ENCODE measurements at places on chromosomes 11 and 22. TPM values are rescaled to one million over a fixed set of nuclear protein-coding genes. Genes with fewer than 3 reads are reported as not detected.

Gene C11orf52
- total RNA-seq, result 0.13 TPM

Gene SLC22A8
- total RNA-seq, result not detected

Gene TRPM5
- not detected for total RNA-seq

Gene CDCA5
- total RNA-seq, result 3.9 TPM

Gene TRIOBP
- total RNA-seq, result 95.9 TPM

Gene SLC15A3
- total RNA-seq, result 5.3 TPM

Gene JHY
- 0.39 TPM for total RNA-seq

Gene MAJIN
- total RNA-seq, result not detected

Gene KCNJ11
- 0.64 TPM for total RNA-seq

Gene PATE4
- total RNA-seq, result not detected

Gene MB
- total RNA-seq, result not detected

Gene BDNF
- total RNA-seq, result under 0.01 TPM

Gene IL17REL
- not detected for total RNA-seq

Gene MIOX
- total RNA-seq, result 0.13 TPM

GRCh38 chr11:12284316-12285050 is 92.9 kb upstream of the PARVA start:
- DNase-seq, result no peak

DNA sequence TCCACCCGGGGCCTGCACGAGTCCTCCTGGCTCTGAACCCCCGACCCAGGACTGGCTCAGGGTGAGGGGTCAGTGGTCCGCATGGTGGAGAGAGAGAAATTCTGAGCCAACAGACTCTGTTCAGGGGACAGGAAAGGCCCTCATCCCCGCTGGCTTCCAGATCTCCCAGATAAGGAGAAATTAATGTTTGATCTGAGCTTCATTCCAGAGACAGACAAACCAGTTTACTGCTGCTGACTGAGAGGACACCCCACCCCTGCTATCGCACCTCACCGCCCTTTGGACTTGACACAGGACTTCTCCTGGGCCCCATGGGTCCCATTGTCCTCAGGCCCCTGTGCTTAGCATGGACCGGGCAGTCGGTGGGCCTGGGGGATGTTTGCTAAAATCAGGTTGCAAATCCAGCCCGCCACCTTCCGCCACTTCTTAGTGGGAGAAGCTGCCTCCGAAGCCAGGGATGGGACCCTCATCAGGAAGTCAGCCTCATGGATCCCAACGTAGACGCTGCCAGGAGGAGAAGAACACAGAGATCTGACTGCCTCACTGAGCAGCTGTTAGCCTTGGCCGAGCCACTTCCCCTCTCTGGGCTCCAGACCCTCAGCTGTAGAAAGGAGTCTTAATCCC is 11.2 kb upstream of the UPK3A start:
- no peak for DNase-seq

GRCh38 chr11:65016705-65017104 is 2.7 kb downstream of the ARL2 start:
- DNase-seq, result no peak

- DNase-seq, result no peak
Measured at GRCh38 chr11:116180806-116181600, 591.8 kb downstream of the BUD13 start.

GRCh38 chr11:46916286-46917108 is 1.9 kb downstream of the LRP4 start:
- DNase-seq, result no peak

DNA sequence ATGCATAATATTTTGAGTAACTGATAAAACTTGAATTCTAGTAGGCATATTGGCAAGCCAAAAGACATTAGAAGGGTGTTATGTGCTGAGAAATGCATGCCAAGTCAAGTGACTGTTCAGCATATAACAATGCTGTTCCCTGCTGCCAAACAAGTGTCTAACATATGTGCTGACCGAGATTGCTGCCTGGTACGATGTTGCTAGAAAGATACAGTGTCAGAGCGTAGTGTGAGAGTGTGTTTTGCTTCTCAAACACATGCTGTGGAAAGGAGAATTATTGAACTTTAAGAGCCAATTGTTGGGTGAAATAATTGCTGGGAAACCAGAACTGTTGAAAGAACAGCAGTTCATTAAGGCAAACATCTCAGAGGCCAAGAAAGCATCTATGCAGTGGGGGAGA is 71.3 kb upstream of the GRIA4 start:
- no peak for DNase-seq

- no peak for DNase-seq
Measured at GRCh38 chr11:29336727-29337575, 679.9 kb downstream of the KCNA4 start.

DNA sequence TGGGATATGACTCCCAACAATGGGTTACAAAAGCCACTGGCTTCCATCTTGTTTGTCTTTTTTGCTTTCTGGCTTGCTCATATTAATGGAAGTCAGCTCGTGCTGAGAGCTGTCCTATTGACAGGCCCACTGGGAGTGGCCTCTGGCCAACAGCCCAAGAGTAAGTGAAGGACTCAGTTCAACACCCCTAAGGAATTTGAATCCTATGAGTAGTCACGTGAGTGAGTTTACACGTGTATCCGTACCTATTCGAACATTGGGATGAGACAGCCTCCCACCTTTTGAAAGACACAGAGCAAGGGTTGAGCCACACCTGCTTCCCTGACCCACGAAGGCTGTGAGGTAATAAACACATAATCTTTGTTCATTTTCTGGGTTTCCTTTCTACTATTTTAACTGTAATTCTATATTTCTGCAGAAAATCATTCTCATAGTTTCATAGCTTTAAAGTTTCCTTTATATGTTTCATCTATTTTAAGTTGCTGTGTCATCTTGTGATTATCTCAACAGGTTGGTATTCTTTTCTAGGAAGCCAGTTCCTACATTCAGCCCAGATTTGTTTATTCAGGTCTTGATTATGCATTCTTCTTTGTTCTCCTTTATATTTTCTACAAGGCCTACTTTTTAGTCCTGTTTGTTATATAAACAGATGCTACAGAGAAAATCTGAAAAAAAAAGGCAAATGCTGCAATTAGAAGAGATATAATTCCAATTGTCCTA is 802.3 kb downstream of the CNTN5 start:
- DNase-seq, result no peak

- DNase-seq, result no peak
Measured at GRCh38 chr11:113564527-113565130, 89.4 kb upstream of the DRD2 start.

GRCh38 chr22:42642806-42643633 is 2.6 kb upstream of the ATP5MGL start:
- no peak for DNase-seq

DNA sequence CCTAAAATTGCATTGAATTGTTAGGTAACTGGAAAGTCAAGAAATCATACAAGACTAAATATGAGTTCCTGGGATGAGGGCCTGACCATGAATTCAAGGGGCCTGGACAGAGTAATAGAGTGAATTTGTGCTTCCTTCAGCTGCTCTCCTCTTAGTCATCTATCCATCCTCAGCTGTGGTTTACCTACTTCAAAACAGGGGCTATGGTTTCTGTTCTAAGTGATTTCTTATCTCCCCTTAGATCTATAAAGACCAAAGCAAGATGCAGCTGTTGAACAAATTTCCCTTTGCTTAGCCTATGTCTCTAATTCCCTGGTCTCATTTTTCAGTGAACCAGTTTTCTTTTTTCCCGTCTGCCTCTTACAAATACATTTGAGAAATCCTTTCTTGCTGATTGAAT is 428.5 kb downstream of the FAM181B start:
- no peak for DNase-seq

GRCh38 chr11:134572741-134573675 is 161.0 kb upstream of the B3GAT1 start:
- no peak for DNase-seq

DNA sequence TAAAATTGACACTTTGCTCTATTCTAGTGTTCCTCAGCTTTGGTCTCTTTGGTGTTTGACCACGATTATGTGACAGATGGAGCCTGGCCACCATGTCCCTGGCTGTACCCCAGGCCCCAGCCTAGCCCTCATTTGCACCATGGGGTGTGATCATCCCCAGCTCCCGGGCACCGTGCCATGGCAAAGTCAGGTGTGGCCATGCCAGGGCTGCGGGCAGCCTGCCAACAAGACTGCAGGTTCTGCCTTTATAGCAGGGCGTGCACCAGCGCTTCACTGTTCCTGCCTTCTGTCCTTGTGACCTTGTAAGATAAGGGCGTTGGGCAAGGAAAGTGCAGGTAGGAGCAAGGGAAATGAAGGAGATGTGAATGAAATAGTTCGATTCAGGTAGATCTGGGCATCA is 22.4 kb upstream of the APOBEC3A start:
- DNase-seq, result no peak

GRCh38 chr11:20011307-20011951 is 148.8 kb downstream of the DBX1 start:
- DNase-seq, result no peak

GRCh38 chr11:95542868-95543551 is 246.6 kb downstream of the FAM76B start:
- no peak for DNase-seq

DNA sequence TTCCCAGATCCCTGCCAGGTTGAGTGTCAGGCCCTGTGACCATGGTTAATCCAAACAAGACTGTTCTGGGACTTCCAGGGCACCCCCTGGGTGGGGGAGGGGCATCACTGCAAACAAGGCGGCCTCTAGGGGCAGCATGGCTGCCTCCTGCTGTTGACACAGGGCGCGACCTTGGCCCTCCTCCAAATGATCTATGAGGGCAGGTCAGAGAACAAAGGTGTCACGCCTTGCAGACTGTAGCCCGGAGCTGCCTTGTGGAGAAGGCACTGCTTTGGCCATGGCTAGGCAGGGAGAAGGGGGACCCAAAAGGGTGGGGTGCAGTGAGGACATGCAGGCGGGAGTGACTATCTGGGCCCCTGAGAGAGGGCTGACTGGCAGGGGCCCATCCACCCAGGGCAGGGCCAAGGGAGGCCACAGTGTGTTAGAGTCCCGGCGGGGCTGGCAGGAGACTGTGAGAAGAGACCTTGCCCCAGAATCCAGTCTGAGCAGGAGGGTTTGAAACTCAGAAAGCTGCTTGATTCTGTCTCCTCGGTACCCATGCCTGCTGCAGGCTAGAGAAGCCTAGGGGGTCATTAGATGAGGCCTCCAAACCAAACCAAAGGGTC is 35.6 kb downstream of the KCNC1 start:
- no peak for DNase-seq

DNA sequence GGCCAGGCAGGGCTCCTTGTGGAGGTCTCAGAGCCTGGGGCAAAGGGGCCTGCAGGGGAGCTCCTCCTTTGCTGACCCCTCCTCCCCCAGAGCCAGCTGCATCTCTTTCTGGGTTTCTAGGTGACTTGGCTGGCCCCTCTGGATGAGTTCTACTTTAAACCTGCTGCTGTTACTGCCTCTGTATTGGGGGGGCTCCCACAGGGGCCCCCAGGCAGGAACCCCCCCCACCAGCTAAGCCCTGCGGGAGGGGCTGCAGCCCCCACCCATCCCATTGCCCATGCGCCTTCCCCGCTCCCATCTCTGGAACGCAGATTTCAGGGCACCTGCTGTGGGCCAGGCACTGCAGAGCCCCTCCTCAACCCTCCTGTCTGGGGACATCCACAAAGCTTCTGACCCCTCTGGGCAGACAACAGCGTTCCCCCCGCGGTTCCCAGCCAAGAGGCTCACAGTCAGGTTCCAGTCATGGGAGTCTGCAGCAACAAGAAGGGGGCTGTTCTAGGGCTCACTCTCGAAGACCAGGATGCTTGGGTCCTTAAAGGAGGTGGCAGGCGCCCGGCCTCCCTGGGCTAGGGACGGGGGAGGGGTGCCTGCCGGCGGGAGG is 815 bp upstream of the PLCB3 start:
- no peak for DNase-seq

GRCh38 chr22:47206666-47207218 is 444.3 kb downstream of the TBC1D22A start:
- DNase-seq, result no peak

DNA sequence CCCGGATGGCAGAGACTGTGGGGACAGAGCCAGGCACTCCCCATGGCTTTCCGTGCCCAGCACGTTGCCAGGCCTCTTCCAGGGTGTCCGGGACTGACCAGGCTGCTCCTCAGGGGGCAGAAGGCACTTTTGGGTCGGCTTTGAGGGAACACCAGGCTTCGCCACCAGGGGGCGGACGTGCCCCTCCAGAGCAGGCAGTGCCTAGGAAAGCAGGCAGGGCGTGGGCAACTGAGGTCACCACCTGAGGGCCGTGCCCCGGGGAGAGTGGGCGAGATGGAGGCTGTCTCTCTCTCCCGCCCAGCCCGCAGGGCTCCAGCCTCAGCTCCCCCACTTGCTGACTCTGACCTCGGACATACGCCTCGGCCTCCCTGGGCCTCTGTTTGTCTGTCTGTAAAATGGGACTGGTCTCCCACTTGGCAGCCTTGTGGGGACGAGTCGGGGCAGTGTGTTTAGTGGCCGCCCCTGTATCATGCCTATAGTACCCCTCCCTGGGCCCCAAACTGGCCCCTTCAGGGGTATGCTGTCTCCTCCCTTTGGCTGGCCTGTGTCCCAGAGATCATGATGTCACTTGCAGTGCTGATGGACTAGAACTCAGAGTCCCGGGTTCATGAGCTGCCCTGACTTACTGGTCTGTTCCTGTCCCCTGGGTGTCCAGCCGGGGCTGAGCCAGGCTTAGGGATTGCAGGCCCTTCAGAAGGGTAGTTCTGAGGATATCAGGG is 4.4 kb upstream of the PRR5 start:
- DNase-seq, result peak; percentile 52

GRCh38 chr11:108556019-108556418 is 37.5 kb downstream of the EXPH5 start:
- DNase-seq, result no peak

GRCh38 chr22:25654676-25655075 is 87.3 kb upstream of the MYO18B start:
- no peak for DNase-seq

GRCh38 chr11:118311518-118311917 is 7.0 kb downstream of the CD3E start:
- DNase-seq, result peak; percentile 45

GRCh38 chr11:108618529-108618928 is 25.0 kb upstream of the EXPH5 start:
- DNase-seq, result no peak

- no peak for DNase-seq
Measured at GRCh38 chr11:26188554-26188953, 143.4 kb upstream of the ANO3 start.

- no peak for DNase-seq
Measured at GRCh38 chr11:65709661-65710060, 2.4 kb upstream of the KAT5 start.

DNA sequence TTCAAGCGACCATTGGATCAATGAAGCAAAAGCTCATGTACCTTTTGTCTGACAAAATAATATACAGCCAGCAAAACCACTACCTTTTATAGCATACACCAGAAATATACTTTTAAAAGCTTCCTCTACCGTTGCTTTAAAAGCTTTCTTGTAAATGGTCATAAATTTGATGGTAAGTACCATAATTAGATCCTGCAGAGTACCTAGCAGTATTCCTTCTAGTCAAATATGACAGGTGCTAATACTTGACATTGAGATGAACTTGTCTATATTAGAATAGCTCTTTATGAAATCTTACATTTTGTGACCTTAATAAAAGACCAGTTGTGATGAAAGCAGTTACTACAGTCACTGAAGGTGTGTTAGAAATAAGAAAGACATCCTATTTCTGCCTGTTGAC is 340.5 kb upstream of the ANO3 start:
- DNase-seq, result no peak

DNA sequence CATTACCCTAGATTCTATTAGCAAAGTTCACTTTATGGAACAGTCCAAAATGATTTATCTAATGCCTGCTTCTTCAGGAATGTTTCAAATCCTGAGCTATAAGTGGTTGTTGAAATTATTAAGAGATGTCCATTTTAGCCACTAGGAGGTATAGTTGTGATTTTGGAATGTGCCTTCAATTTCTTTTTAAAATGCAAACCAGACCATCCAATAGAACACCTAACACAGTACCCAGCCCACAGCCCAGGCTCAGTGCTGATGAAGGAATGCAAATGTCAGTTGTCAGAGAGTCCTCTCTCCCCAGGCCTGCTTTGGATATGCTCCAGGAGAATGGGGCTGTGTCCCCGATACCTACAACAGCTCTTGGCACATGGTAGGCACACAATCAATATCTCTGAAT is 85.8 kb upstream of the E2F8 start:
- peak; percentile 32 for DNase-seq

Measured in dermis microvascular lymphatic vessel endothelial cell (primary cell).